ENCODE measurements at places on chromosomes 6 and 20. TPM values are rescaled to one million over a fixed set of nuclear protein-coding genes. Genes with fewer than 3 reads are reported as not detected.

The SLPI gene
- not detected for total RNA-seq

The ADGRF4 gene
- total RNA-seq = 0.23 TPM

The DLK2 gene
- total RNA-seq = 0.30 TPM

The RBBP8NL gene
- total RNA-seq = not detected

The BANF2 gene
- total RNA-seq = not detected

The OXT gene
- not detected for total RNA-seq

The RGS17 gene
- 11.3 TPM for total RNA-seq

The DACT2 gene
- not detected for total RNA-seq

The SIM1 gene
- not detected for total RNA-seq

The SNX3 gene
- 180 TPM for total RNA-seq
